Prostate gland (tissue), 2 donors: ENCODE measurements at places on chromosomes 3 and 15.
A peak's percentile ranks its signal among the peaks of the same experiment; 100 is the strongest.

- DNase-seq = no peak
Observed at GRCh38 chr3:172268868-172269267, 179.4 kb downstream of the GHSR start.

DNA sequence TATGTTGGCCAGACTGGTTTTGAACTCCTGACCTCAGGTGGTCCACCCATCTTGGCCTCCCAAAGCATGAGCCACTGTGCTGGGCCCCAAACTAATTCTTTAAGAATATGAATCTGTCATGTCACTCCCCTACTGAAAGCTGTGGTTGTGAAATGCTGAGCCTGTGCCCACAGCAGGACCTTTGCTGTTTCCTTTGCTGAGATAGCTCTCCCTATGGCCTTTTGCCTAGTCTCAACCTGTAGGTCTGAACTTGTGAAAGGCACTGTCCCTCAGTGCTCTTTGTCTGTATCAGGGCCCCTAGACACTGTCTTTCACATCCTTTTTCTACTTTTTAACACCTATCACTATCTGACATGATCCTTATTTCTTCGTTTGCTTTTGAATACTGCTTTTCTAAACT is 62.7 kb upstream of the CCR4 start:
- no peak for DNase-seq

GRCh38 chr3:155232605-155233004 is 60.9 kb downstream of the STRIT1 start:
- DNase-seq = peak; percentile 84

DNA sequence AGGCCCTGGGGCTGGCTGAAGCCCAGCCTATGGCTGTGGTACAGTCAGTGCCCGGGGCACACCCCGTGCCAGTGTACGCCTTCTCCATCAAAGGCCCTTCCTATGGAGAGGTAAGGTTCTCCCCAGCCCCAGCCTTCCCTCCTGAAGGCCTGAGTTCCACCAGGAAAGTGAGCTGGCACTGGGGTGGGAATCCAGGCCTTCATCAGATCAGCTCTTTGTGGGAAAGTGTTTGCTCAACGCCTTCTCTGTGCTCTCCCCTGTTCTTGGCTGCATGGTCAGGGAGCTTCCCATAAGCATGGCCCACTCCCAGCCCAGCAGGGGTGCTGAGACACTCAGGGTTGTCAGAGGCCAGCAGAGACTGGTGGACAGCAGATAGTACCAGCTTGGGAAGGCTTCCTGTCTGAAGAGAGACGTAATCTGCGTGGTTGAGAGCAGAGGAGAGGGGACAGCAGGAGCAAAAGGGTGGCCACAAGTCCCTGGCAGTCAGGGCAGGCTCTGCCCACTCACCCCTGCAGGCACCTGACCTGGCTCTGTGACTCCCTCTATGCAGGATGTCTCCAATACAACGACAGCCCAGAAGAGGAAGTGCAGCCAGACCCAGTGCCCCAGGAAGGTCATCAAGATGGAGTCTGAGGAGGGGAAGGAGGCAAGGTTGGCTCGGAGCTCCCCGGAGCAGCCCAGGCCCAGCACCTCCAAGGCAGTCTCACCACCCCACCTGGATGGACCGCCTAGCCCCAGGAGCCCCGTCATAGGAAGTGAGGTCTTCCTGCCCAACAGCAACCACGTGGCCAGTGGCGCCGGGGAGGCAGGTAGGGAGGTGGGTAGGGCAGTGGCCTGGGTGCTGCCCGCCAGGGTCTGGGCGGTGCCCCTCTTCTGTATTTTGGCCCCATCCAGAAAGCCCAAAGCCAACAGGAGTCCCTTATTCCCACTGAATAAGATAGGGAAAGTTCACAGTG is 38.4 kb downstream of the PML start:
- no peak for DNase-seq

DNA sequence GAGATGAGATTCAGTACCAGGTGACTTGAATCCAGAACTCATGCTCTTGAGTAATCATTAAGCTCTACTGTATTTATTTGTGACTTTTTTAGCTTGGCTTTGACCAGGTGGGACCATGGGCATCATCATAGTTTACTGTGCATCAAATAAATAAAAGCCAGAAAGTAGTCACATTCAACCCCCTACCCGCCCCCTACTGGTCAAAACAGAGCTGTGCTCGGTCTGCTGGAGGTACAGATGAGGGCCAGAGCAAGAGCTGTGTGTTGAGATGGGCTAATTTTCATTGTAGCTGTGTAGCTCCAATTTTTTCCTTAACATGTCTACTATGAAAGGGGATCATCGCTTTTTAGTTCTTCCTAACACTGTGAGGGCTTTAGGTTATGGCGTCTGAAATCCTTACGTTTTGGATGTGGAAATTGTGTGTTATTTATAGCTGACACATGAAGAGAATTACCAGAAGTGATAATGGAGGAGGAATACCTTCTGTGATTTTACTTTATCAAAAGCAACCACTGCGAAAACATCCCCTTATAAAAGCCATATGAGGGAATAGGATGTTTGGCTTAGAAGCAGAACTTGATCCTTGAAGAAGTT is 375.1 kb downstream of the PTPRG start:
- no peak for DNase-seq

DNA sequence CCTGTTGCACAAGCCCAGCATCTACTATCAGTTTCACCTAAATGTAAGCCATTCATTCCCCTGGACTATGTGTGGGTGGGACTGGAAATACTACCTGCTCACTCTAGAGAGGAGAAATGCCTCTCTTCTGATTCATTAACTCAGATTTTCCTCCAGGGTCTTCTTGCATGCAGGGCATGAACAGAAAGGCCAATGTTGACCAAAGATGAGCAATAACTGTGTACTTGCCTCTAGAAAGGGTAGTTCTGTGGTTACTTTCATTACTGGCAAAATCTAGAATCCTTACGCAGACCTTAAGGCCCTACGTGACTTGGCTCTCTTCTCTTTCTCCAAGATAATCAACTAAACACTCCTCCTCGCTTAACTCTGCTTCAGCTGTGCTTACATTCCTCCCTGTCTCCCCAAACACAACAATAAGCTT is 81.4 kb upstream of the PSMD6 start:
- no peak for DNase-seq

DNA sequence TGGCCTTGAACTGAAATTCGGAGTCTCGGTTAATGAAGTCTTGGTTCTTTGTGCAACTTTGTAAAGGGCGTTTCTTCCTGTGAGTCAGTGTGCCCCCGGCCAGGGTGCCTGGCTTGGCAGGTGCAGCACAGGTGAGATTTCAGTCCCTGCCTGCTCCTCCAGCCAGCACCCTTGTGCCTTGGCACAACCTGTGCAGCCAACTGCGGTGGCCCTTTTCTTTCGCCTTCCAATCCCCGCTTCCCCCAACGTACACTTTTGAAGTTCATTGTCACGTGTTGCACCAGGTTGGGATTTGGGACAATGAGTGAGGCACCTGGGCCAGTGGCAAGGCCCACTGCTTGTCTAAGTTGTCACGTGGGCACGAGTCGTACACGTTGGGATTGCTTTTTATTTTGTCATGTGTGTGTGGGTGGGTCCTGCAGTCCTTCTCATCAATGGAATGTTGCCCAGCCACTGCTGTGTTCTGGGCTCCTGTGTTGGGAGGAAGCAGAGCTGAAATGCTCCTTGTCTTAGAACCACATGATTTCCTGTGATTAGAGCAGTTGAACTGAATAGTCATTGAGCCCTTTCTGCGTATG is 242.9 kb upstream of the BHLHE40 start:
- peak; percentile 67 for DNase-seq

DNA sequence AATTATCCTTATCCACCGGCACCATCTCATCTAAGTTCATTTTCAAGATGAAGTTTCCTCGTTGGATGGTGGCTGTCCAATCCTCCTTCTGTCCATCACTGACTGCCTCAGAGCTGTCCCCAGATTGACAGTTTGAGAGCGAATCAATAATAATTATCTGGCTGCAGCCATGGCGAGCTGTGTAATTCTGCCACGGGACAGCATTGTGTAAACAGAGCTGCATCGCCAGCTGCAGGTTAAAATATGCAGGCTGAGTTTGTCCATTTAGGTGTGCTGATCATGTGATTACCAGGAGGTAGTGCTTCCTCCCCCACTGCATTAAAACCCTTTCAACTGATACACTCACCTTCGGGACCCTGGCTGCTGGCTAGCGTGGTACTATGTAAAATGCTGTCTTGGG is 461.9 kb upstream of the ONECUT1 start:
- DNase-seq = no peak
